ENCODE measurements at places on chromosomes 16 and 17.

DNA sequence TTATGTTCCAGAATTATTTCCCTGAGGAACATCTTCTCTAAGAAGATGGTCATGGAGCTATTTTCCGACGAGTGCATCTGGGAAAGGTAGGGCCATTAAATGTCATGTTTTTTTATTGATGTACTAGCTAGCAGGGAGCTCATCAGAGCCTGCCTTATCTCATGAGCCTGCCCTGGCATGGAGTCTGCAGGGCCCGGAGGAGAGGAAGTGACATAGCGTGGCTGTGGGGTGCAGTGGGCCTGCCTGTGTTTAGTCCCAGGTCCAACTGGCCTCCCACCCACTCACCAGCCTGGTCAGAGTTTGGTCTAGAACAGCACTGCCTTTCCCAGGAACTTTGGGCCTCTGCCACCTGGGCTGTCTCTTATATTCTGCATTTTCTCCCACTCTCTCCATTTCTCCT, 389.8 kb downstream of the SNX29 start:
- no peak for DNase-seq

- no peak for DNase-seq
These were observed 4.0 kb downstream of the SRCIN1 start for GRCh38 chr17:38601539-38602351.

GRCh38 chr17:7024402-7024785, 1.5 kb downstream of the BCL6B start:
- DNase-seq = no peak

DNA sequence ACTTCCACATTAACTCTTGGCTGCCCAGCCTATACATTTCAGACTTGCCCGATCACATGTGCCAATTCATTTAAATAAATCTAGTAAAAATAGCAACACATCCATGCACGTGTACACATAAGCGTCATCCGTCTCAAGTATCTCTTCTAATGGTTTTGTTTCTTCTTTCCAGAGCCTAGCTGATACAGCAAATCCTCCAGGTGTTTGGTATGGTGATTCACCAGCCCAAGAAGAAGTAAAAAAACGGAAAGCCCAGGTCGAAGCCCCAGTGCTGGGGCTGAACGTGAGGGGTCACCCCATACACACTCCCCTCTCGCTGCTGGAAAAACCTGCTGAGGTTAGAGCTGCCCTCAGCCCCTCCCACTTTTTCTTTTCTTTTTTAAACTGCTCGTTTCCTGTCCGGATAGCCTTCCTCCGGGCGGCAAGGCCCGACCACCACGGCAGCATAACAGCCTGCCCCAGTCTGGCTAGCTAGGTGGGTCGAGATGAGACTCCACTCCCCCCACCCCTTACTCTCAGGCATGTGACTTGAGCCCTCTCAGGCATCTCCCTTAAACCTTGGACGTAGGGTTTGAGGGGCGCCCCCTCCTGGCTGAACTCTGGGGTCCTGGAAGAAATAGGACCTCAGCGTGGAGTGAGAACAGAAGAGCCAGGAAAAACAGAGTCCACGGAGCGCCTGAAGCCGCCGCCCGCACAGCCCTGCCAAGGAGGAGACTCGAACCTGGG, 13.9 kb upstream of the OR1F1 start:
- DNase-seq = no peak
